Gastroesophageal sphincter (tissue), 4 donors: ENCODE measurements at places on chromosomes 6 and 20. TPM values are rescaled to one million over a fixed set of nuclear protein-coding genes. Genes with fewer than 3 reads are reported as not detected.

DNA sequence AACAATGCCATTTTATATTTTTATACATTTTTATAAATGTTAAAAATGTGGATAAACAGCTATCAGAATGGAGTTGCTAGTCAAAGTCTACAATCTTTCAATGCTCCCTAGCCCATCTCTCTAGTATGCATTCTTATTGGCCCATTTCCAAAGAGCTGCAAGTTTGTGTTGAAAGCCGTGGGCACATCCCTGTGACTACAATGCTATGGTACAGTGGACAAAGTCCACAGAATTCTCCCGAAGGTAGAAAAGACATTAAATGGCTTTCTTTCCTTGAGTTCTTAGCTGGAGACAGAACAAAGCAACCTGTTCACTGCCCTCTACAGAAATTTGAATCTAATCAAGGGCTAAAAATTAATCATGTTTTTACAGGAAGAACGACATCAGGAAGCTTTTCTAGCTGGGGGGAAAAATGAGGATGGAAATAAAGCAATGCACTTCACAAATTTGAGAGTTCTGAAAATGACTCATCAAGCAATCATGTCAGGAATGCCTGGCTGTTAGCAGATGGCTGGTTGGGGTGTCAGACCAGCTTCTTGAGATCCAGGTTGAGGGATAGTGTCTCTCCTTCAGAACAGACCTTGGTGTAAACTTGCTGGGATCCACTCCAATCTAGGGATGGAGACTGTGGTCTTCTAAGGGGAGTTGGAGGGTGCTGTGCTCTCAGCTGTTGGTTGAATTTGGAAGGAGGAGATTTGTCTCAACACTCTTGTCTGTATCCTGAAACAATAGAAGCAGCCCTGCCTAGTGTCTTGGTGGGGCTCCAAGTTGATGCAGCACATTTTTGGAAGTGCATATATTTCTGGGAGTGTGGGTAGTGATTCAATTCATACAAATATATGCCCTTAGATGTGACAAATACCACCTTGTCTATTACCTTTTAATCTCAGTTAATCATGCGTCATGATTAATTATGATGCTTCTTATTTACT, 143.4 kb upstream of the PHACTR1 start:
- no peak for ATAC-seq

DNA sequence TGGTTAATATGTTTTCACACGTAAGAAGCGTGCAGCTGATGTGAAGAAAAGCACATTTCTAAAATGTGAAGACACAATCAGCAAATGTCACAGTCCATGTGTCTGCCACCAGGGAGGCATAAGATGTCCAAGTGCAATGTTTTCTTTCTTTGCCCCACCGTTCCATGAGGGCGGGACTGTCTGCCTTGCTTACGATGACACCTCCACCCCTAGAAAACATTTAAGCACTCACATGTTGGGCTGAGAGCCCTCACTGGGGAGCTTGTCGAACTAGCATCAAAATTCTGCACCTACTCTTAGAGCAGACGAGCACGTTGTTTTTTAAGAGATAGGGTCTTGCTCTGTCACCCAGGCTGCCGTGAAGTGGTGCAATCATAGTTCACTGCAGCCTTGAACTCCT, 57.6 kb downstream of the PSMG4 start:
- no peak for ATAC-seq

- ATAC-seq, result no peak
These were observed 42.8 kb upstream of the TAF8 start for GRCh38 chr6:42007286-42008137.

DNA sequence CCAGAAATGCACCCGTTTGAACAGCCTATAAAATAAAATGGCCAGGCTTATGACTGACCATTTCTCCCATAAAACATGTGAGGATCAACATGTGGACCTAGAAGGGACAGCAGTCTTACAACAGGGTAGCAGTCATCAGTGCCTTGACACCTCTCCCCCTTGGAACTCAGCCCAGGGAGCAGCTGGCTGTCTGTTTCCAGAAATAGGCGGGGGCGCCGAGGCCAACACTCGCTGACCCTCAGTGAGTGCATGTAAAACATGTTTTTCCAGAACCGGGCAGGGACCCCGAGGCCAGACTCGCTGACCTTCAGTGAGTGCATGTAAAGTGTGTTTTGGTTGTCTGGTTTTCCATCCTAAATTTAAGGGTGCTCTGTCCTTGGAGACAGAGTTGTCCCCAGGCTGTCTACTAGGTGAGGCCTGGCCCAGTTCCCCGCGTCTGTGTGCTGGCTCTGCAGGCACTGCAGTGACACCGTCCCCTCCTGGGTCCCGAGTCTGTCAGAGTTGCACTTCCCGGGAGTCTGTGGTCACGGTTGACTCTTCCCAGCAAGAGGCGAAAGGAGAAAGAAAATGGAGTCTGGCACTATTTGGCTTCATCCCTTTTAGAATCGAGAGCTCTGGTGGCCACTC, 19.8 kb upstream of the ADRM1 start:
- ATAC-seq, result peak; percentile 19

GRCh38 chr6:28807682-28808280, 116.0 kb downstream of the TRIM27 start:
- ATAC-seq, result no peak

- no peak for ATAC-seq
These were observed 93.4 kb upstream of the SLC2A12 start for GRCh38 chr6:134145786-134146185.

- no peak for ATAC-seq
These were observed 228.4 kb downstream of the LRFN2 start for GRCh38 chr6:40358473-40359460.

The TCF15 gene
- total RNA-seq, result 3.0 TPM

DNA sequence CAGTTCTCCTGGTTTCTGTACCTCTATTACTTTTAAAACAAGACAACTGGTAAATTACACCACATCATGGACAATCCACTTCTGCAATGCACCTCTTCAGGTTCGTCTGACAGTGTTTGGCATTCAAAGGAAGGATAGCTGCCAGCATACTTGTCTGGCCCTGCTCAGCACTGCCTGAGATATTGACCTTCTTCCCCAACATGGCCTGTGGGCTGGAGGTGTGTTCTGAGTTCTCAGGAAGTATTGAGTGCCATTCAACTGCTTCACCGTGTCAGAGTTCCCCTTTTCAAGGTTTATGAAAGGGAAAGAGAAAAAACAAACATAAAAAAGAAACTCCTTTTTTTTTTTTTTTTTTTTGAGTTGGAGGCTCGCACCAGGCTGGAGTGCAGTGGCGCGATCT, 267.9 kb upstream of the SASH1 start:
- ATAC-seq, result no peak
